Sigmoid colon (tissue), 7 donors: ENCODE measurements at places on chromosomes 4 and X.

GRCh38 chrX:39170464-39170863 is 369.2 kb downstream of the MID1IP1 start:
- H3K27me3 ChIP-seq, result no peaks in the 10 kb centered on the region
- DNase-seq, result no peak
- H3K36me3 ChIP-seq, result no peaks in the 10 kb centered on the region
- no peaks in the 10 kb centered on the region for H3K4me1 ChIP-seq

DNA sequence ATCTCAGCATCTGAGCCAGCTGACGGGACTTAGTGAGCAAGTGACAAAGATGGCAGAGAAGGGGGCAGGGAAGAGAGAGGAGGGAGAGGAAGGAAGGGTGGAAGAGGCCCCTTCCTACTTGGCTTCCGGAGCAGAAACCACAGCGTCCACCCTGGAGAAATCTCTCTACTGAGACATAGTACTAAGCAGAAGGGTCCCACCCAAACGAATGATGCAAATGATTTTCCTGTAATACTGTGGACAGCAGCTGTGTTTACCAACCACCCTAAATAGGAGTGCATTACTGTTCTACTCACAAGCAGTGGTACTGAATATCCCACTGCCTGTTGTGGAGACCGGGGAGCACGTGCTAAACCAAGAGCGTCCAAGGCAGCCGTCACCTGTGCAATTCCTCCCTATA is 29.4 kb downstream of the DTHD1 start:
- DNase-seq, result peak; percentile 71
- no peaks in the 10 kb centered on the region for H3K4me1 ChIP-seq
- no peaks in the 10 kb centered on the region for H3K36me3 ChIP-seq

GRCh38 chrX:110178179-110178865 is 139.6 kb downstream of the AMMECR1 start:
- H3K4me1 ChIP-seq, result peaks cover 7% of the 10 kb centered on the region
- H3K27me3 ChIP-seq, result no peaks in the 10 kb centered on the region
- no peaks in the 10 kb centered on the region for H3K36me3 ChIP-seq
- DNase-seq, result no peak
- H3K4me3 ChIP-seq, result no peak overlapping the region
- H3K27ac ChIP-seq, result no peak overlapping the region

DNA sequence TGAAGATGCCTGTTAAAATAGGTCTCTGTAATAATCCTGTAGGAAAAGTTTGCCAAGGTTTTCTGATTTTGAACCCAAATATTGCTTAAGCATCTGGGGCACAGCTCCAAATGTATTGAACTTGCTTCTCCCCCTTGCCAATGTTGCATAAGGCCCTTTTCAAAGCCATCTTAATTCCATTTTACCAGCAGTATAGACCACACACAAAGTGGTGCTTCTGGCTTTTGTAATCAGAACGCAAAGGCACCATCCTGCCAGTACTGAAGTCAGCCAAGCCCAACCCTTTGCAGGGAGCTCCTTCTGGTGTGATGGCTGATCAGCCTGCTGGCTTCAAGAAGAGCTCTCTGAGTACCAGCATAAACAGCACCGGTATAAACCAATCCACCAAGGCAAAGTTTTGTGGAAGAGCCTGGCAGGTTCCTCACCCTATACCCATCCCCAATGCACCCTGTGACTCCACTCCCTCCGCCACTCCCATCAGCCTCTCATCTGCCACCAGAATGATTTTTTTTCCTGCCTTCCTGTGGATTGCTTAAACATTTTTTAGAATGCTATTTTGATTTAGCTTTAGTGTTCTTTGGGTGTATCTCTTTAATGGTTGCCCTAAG is 39.2 kb upstream of the USP9X start:
- H3K36me3 ChIP-seq, result no peaks in the 10 kb centered on the region
- no peak overlapping the region for H3K4me3 ChIP-seq
- H3K27ac ChIP-seq, result no peak overlapping the region
- H3K4me1 ChIP-seq, result peaks cover 4% of the 10 kb centered on the region

DNA sequence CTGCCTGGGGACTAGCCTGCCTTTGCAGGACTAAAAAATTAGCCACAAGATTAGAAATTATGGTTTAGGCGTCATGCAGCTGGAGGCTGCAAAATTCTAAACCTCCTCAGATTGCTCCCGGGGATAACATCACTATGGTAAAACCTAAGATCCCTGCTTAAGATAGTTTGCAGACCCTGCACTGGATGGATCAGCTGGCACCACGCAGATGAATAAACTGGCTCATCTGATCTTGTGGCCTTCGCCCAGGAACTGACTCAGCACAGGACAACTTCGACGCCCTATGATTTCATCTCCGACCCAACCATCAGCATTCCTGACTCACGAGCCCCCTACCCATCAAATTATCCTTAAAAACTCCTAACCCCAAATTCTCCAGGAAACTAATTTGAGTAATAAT is 482.4 kb downstream of the SPRY1 start:
- no peaks in the 10 kb centered on the region for H3K36me3 ChIP-seq
- DNase-seq, result no peak
- H3K27ac ChIP-seq, result no peak overlapping the region
- H3K4me3 ChIP-seq, result no peak overlapping the region

DNA sequence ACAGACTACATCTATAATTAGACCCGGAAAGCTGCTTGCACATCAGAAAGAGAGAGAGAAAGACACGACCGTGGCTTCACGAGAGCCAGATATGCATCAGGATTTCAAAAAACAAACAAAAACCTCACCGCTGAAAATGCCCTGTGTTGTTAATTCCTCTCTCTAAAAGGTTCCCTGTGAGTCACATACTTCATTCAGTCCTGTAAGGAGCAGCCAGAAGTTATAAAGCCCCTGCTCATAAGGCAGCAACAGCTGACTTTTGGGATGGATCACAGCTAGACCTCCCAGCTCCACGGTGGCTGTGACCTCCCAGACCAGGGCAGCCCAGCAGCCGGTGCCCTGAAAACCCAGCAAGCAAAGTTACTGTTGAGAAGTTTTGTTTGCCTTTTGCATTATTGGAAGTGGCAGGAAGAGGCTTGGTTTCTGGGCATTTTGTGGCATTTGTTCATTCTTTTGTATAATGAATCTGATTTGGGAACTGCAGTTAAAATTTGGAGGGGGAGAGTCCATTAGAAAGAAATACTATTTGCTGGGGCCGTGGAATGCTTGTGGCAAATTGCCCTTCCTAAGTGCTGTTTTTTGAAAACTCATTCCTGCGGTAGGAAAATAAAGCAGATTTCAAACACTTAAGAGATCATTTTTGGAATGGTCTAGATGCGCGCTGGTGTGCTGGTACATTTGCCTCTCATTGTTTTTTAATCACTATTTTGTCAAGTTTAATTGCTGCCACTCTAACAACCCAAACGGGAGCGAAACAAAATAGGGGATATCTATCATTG is 520.4 kb downstream of the BCOR start:
- H3K36me3 ChIP-seq, result no peaks in the 10 kb centered on the region
- H3K4me1 ChIP-seq, result no peaks in the 10 kb centered on the region
- no peak for DNase-seq
- no peaks in the 10 kb centered on the region for H3K27me3 ChIP-seq
- no peak overlapping the region for H3K27ac ChIP-seq

DNA sequence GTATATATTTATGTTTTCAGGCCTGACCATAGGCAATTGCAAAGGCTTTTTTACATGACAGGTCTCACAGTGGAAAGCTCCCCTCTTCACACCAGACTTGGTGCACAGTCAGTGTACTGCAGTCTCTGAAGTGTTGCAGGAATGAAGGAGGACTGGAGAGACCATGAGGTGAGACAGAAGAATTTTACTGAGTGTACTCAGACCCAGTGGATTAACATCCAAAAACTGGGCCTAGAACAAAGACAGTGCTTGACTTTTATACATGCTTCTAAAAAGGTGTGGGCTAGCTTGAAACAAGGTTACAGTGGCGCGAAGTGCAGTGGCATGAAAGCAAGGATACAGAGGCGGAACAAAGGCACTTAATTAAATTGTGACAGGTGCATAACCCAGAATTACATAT is 822.9 kb downstream of the RAPGEF2 start:
- DNase-seq, result no peak
- no peak overlapping the region for H3K4me3 ChIP-seq
- H3K36me3 ChIP-seq, result no peaks in the 10 kb centered on the region
- H3K27me3 ChIP-seq, result no peaks in the 10 kb centered on the region
- no peak overlapping the region for H3K27ac ChIP-seq
- H3K4me1 ChIP-seq, result no peaks in the 10 kb centered on the region

DNA sequence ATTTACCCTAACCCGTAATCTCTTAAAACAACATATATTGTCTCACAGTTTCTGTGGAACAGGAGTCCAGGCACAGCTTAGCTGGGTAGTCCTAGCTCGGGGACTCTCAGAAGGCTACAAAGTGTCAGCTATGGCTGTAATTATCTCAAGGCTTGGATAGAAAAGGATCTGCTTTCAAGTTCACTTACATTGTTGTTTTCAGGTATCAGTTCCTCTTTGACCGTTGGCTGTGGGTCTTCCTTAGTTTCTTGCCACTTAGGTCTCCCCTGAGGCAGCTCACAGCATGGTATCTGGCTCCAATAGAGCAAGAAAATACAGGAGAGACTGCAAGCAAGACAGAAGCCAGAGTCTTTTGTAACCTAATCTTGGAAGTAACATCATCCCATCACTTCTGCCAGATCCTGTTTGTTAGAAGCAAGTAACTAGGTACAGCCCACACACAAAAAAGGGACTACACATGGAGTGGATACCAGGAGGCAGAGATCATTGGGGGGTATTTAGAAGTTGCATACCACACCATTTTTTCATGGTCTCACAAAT is 137.0 kb downstream of the MAGEB5 start:
- H3K4me3 ChIP-seq, result no peak overlapping the region
- no peaks in the 10 kb centered on the region for H3K36me3 ChIP-seq

GRCh38 chr4:10201381-10202223 is 85.0 kb upstream of the WDR1 start:
- no peak for DNase-seq
- no peak overlapping the region for H3K4me3 ChIP-seq
- H3K36me3 ChIP-seq, result no peaks in the 10 kb centered on the region
- no peak overlapping the region for H3K27ac ChIP-seq
- no peaks in the 10 kb centered on the region for H3K4me1 ChIP-seq

GRCh38 chr4:181420950-181421349 is 822.3 kb upstream of the TENM3 start:
- H3K27me3 ChIP-seq, result no peaks in the 10 kb centered on the region
- no peaks in the 10 kb centered on the region for H3K36me3 ChIP-seq
- DNase-seq, result no peak
- no peak overlapping the region for H3K27ac ChIP-seq
- no peaks in the 10 kb centered on the region for H3K4me1 ChIP-seq

GRCh38 chrX:74340051-74340450 is 36.1 kb downstream of the ZCCHC13 start:
- H3K27ac ChIP-seq, result no peak overlapping the region
- H3K4me3 ChIP-seq, result no peak overlapping the region
- no peaks in the 10 kb centered on the region for H3K4me1 ChIP-seq

GRCh38 chrX:103439161-103439560 is 62.8 kb downstream of the BEX3 start:
- no peak overlapping the region for H3K27ac ChIP-seq
- no peaks in the 10 kb centered on the region for H3K4me1 ChIP-seq
- no peaks in the 10 kb centered on the region for H3K36me3 ChIP-seq
- no peak for DNase-seq
- H3K27me3 ChIP-seq, result no peaks in the 10 kb centered on the region
- H3K4me3 ChIP-seq, result no peak overlapping the region

DNA sequence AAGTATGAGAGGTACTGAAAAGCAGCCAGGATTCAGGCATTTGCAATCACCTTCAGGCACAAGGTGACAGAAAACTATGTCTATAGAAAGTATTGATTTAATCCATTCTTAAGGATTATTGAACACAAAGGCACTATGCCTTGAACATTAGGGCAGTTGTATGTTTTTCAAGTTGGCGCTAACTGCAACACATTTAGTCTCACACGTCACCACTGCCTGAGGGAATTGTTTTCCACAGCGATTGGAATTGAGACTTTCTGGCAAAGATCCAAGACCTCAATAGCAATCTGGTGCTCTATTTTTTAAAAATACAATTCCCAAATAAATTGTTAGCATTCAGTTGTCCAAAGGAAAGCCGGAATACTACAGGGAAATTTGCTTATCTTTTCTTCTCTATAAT is 52.7 kb upstream of the FTHL17 start:
- no peaks in the 10 kb centered on the region for H3K27me3 ChIP-seq
- no peak for DNase-seq
- no peak overlapping the region for H3K27ac ChIP-seq

- no peak overlapping the region for H3K27ac ChIP-seq
- H3K27me3 ChIP-seq, result no peaks in the 10 kb centered on the region
- peaks cover 5% of the 10 kb centered on the region for H3K4me1 ChIP-seq
- no peak for DNase-seq
- no peaks in the 10 kb centered on the region for H3K36me3 ChIP-seq
Measured at GRCh38 chr4:89214308-89214707, 93.3 kb downstream of the GPRIN3 start.

DNA sequence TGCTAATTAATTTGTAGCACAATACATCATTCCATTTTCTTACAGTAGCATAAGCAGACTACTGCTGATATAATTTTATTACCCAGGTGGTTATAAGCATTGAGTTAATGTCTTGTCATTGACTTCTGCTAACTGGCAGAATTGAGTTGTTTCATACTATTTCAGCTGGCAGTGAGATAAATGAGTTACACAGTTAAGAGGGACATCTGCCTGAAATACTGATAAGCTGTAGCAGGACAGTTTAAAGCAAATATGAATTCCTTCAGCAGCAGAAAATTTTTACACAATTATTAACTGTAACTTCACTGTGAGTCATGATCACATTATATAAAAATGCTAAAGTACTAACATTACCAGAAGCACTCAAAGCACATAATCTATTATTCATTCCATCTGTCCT is 326.8 kb downstream of the INPP4B start:
- no peaks in the 10 kb centered on the region for H3K36me3 ChIP-seq
- H3K27ac ChIP-seq, result no peak overlapping the region
- no peak for DNase-seq
- no peak overlapping the region for H3K4me3 ChIP-seq
- no peaks in the 10 kb centered on the region for H3K4me1 ChIP-seq

- H3K4me1 ChIP-seq, result no peaks in the 10 kb centered on the region
- no peaks in the 10 kb centered on the region for H3K36me3 ChIP-seq
- H3K4me3 ChIP-seq, result no peak overlapping the region
- no peak overlapping the region for H3K27ac ChIP-seq
Measured at GRCh38 chr4:120939693-120940092, 17.2 kb upstream of the PRDM5 start.

GRCh38 chr4:54038056-54038455 is 26.3 kb downstream of the CHIC2 start:
- no peaks in the 10 kb centered on the region for H3K27me3 ChIP-seq
- no peak overlapping the region for H3K27ac ChIP-seq
- H3K36me3 ChIP-seq, result no peaks in the 10 kb centered on the region
- H3K4me1 ChIP-seq, result peaks cover 20% of the 10 kb centered on the region

DNA sequence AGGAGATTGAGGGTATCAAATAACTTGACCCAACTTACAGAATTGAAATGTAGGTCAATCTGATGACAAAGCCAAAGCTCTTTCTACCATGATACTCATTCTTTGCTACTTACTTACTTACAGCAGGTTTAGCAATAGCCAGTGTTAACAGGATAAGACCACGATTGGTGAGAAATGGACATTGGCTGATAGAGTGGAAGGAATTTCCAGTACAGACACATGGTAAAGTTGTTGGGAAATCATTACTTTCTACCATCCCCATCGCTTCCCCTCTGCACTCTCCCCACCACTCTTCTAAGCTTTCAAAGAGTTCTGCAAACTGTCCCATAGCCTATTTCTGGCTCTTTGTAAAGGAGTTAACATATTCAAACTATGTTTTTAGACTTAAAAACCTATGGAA is 119.7 kb downstream of the CHRNA9 start:
- DNase-seq, result no peak
- H3K4me3 ChIP-seq, result no peak overlapping the region
- no peak overlapping the region for H3K27ac ChIP-seq
- H3K4me1 ChIP-seq, result peaks cover 7% of the 10 kb centered on the region
- H3K27me3 ChIP-seq, result no peaks in the 10 kb centered on the region
- no peaks in the 10 kb centered on the region for H3K36me3 ChIP-seq
